ENCODE measurements at places on chromosomes 6 and 20.

- DNase-seq = no peak
Measured at GRCh38 chr6:15090145-15090579, 155.7 kb upstream of the JARID2 start.

DNA sequence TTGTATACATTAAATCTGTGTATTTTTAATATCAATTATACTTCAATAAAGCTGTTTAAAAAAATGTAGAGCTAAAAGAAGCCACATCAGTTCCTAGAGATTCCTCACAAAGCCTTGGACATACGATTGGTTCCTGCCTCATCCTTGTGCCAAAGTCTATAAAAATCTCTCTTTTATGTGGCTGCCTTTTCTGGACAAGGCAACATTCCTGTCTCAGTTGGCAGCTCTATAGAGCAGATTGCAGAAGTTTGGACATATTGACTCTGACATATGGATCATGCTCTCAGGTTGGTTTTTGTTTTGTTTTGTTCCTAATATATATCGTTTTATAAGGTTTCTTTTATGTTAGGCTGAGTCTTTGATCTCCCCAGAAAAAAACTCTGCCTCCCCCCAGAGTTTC, 148.9 kb downstream of the MAFB start:
- no peak for DNase-seq

- no peak for DNase-seq
Measured at GRCh38 chr6:113651120-113651519, 206.0 kb upstream of the MARCKS start.

DNA sequence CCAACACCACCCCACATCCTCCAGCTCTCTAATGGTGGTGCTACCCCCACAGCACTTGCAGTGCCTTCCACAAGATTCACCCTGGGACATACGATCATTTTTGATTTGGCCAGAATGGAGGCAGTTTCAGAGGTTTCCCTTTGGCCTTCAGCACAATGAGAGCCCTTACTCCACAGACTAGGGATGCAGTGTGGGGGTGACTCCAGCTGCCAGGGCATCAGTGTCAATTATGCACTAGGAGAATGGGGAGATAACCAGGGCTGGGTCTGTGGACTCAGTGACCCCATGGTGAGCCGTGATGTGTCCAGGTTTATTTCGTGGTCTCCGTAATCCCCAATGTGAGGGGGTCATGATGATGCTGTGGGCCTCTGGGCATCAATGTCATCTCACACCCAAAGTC, 31.5 kb upstream of the MICB start:
- no peak for DNase-seq

- DNase-seq = no peak
Measured at GRCh38 chr20:25510721-25511120, 74.6 kb downstream of the NINL start.

GRCh38 chr6:143060806-143061596, at the start of gene AIG1:
Gene AIG1 (plus strand): TSS chr6:143060889. CDS start chr6:143060926, 37 bp downstream.
- peak; percentile 29 for DNase-seq

- DNase-seq = no peak
Measured at GRCh38 chr6:160933256-160933655, 58.3 kb upstream of the MAP3K4 start.

- DNase-seq = no peak
Measured at GRCh38 chr20:20212675-20213096, 155.2 kb upstream of the INSM1 start.

GRCh38 chr6:44858998-44859397, 469.1 kb upstream of the RUNX2 start:
- no peak for DNase-seq

GRCh38 chr6:135540207-135540840, 42.8 kb upstream of the AHI1 start:
- no peak for DNase-seq

- DNase-seq = no peak
Measured at GRCh38 chr6:45052325-45052724, 275.8 kb upstream of the RUNX2 start.

GRCh38 chr6:135148889-135149288, 32.2 kb upstream of the MYB start:
- no peak for DNase-seq

GRCh38 chr6:39280247-39280731, 33.9 kb downstream of the KCNK17 start:
- DNase-seq = no peak

DNA sequence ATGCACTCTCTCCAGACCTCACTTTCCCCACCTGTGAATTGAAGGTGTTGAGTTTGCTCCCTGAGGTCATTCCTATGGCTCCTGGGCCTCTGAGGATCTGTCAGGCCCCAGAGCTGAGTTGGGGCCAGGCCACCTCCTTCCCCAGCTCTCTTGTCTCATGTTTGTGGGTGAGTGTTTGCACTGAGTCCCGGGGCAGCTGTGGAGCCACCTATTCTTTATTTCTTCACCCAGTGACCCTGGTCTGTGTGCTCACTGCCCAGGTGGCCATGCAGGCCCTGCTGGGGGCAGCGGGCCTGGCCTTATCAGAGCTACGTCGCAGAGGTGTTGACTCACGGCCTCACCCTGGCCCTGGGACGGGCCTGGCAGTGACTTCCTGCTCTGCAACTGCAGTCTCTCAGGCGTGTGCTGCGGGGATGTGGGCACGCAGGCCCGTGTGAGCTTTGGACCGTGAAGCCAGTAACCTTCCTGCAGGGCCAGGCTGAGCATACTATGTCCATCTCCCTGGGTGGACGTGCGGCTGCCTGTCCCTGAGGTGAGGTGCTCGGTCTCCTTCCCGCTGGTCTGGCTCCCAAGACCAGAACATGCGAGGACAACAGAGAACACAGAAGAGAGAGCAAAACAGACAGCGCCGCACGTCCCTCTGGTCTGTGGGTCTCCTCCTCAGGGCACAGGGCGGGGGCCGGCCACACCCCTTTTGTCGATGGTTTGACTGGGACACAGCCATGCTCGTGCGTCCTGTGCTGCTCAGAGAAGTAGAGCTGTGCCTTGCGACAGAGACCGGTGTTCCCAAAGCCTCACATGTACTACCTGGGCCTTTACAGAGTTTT, 12.1 kb downstream of the TMEM181 start:
- no peak for DNase-seq

DNA sequence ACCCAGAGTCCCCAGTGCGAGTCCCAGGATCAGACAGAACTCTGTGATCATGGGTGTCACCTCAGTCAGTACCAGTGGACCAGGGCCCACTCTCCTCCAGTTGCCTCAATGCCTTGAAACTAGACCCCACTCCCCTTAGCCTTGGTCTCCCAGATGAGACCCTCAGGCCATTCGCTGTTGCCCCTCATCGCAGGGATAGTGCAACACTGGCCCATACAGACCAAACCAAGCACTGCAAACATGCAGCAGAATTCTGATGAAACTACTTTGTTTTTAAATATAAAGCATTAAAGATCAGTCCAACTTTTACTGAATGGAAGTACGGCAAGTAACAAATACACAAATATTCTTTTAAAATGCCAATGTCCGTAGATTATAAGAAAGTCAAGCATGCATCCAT, 101.2 kb upstream of the NT5E start:
- no peak for DNase-seq

DNA sequence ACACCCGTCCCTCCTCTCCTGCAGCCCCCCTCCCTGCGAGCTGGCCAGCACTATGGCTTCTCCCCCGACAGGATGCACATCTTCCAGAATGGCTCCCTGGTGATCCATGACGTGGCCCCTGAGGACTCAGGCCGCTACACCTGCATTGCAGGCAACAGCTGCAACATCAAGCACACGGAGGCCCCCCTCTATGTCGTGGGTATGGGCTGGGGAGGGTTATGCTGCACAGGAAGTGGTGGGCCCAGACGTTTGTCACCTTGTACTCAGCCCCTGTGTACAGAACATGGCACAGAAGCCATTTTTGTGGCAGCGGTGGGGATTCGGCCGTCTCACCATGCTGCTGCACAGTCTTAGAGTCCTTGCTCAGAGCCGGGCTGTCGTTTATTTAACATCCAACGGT, 29.0 kb upstream of the SRF start:
- no peak for DNase-seq

DNA sequence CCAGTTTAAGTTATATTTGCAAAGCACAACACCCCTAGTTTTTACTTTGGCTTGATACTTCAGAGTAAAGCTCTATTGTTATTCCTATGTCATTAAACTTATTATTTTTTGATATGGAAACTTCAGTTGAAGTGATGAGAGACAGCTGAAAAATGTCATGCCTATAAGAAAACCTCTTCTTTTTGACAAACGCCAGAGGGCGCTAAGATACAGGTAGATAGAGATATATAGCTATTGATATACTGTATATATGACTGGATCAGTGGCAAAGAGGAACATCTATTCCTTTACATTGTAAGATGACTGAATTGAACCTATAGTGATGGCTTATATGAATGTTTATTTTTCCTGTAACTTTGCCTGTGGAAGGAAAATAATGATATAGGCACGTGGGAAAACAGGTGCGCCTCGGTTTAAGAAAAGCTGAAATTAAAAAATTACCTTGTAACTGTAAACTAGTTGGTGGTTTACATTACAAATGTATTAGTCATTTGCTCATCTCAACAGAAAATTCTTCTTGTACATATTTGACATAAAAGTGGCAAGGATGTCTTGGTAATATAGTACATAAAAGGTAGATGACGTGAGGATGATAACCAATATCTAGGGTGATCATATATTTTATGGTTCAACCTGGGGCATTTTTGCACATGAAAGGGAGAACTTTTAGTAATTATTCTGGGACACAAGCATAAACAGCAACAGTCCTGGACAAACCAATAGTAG, 74.1 kb downstream of the LAMA4 start:
- no peak for DNase-seq

Data from stimulated activated CD4-positive, alpha-beta T cell treated with anti-CD3 and anti-CD28 coated beads, Interleukin-1b, Interleukin-23, amount 100 ng/mL, for 1 hour (primary cell).